Transverse colon (tissue), 4 donors: ENCODE measurements at places on chromosomes 5 and 9. TPM values are rescaled to one million over a fixed set of nuclear protein-coding genes. Genes with fewer than 3 reads are reported as not detected.

The RCL1 gene
- 6.4 TPM for total RNA-seq

GRCh38 chr5:42600441-42600840 lies 156.2 kb upstream of the CCDC152 start:
- DNase-seq = no peak

DNA sequence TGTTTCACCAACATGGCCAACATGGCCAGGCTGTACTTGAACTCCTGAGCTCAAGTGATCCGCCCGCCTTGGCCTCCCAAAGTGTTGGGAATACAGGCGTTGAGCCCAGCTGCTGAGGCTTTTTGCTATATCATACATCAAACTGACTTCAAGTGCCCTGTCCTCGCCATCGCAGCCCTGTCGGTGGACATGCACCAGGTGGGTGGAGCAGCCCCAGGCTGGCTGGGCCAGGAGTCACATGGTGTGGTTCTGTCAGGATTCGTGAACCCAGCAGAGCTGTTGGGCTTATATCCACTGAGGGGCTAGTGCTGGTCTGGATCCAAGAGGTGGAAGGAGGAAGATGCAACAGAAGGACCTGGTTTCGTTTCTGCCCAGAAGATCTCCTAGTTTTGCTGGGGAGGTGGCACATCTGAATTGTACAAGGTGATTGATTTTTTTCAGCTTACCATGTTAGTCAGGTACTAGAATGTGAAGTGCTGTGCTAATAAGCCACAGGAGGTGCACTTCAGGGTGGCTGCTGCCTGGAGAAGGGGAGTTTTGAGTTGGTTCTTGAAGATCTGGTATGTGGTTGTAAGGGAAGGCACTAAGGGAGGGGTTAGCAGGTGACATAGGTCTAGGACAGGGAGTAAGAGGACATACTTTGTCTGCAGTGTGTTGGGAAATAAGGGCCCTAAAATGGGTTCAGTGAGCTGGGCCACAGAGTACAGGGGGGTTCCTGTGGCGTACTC lies 16.1 kb downstream of the PCBD2 start:
- no peak for DNase-seq

GRCh38 chr5:1555011-1555807 lies 31.4 kb upstream of the LPCAT1 start:
- DNase-seq = peak; percentile 10

- DNase-seq = peak; percentile 74
Measured at GRCh38 chr5:10746711-10747110, 14.3 kb downstream of the DAP start.

GRCh38 chr9:32350682-32351081 lies 33.8 kb upstream of the ACO1 start:
- no peak for DNase-seq

The TNFSF15 gene
- 2.0 TPM for total RNA-seq

DNA sequence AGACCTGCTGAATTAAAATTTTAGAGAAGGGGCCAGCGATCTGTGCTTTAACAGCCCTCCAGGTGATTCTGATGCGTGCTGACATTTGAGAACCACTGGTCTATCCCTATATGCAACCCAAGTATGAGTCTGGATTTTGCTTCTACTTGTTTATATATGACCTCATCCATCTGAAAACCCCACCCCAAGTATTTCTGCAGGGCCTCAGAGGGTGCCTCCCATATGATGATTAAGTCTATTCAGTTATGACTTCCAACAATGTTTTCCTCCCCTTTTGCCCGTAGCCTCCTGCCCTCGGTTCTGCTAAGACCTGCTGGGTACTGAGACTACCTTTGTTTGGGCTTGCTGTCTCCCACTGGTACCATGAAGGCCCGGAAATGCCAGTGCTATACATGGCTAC lies 376.0 kb upstream of the SMARCA2 start:
- DNase-seq = no peak

- DNase-seq = no peak
Measured at GRCh38 chr9:116342061-116342460, 188.5 kb downstream of the PAPPA start.

The CCNI2 gene
- 5.0 TPM for total RNA-seq

The CARD19 gene
- total RNA-seq = 75.9 TPM

DNA sequence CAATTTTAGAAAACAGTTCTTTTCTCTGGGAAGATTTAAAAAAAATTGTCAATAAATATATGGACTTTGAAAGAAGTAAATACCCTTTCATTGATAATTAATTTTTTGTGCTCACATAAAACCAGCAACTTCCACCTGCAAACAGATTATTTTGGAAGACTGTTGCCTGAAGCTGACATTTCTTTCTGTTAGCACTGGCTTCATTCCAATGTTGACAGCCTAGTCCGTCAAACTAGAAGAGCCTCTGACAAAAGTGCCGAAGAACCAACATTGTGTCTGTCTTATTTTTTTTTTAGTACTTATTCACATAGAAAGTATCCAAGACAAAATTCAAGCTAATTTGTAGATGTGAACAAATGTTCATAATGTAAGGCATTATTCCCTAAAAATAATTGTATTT lies 108.6 kb upstream of the TMEM161B start:
- no peak for DNase-seq
